HS-27A (cell line): ENCODE measurements at places on chromosomes 16 and 17.

DNA sequence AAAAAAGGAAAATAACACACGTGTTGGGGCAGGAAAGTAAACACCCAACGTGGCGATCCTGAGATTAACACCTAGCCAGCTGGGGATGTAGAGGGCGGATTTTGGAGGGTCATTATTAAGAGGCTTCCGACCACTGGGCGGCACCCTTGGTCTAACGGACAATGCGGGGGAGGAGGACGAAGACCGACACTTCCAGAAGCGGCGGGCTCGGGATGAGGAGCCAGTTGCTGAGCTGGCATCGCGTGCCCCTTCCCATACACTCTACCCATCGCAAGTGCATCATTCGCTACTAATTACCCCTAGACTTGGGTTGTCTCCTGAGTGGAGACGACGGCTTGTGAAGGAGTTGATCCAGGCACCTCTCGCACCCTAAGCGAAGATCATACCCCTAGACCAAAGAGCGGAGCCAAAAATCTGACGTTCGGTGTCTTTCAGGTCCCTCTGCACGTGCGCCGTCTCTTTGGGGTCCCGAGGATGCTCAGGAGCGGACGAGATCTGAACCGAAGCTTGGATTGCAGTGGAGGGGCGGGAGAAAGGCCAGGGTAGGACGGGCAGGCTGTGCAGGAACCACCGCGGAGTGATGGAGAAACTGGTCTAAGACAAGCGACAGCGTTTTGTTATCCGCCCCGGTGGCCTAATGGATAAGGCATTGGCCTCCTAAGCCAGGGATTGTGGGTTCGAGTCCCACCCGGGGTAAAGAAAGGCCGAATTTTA lies 17.6 kb downstream of the ZNF213 start:
- DNase-seq = peak; percentile 73

DNA sequence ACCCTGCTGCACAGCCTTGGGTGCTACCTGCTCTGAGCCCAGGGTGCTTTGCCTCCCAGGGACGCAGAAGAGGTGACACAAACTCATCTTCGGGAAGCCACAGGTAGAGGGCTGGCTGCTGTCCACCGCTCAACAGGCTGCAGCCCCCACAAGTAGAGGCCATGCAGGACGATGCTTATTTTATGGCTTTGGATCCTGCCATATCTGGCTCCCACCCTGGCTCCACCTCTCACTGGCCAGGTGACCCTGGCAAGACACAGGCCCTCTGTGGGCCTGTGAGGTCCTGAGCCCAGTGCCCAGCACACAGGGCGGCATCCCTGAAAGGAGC lies 11.3 kb upstream of the BCAR1 start:
- DNase-seq = no peak

- DNase-seq = no peak
These were observed 3.1 kb upstream of the LIMD2 start for GRCh38 chr17:63703029-63703428.

DNA sequence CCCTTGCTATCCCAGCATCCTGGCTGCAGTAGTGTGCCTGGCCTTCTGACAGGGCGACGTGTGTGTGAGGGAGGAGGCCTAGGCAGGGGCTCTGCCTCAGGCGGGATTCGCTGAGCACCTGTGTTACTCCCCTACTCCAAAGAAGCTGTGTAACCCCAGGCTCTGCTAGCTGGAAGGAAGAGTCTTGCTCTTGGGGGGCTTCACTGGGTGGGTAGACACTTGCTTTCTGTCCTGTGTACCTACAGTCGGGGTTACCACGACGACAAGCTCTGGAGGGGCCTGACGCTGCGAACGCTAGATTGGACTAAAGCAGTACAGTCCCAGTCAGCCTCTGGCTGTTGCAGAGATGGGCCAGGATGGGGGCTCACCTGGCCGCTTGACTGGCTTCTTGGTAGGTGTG lies 9.5 kb downstream of the EXOC7 start:
- no peak for DNase-seq

- no peak for DNase-seq
These were observed 21.3 kb downstream of the COX4I1 start for GRCh38 chr16:85820604-85821372.

DNA sequence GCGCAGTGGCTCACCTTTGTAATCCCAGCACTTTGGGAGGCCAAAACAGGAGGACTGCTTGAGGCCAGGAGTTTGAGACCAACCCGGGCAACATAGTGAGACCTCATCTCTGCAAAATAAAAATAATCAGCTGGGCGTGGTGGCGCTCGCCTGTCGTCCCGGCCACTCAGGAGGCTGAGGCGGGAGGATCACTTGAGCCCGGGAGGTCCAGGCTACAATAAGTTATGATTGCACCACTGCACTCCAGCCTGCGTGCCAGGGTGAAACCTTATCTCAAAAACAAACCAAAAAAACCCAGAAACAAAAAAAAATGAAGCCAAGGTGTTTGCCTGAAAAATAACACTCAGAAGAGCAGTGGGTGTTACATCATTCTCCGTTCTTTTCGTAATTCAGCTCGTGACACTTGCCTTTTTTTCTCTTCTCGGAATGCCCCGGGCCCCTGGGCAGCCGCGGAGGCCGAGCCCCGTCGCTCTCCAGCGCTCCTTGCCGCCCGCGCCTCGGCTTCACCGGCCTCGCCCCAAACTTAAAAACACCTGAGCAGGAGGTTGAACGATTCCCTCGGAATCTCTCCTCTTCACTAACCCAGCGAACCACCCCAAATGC lies 17.0 kb downstream of the PRCD start:
- DNase-seq = no peak

GRCh38 chr16:57446531-57447185 lies 527 bp downstream of the CIAPIN1 start:
- DNase-seq = no peak

DNA sequence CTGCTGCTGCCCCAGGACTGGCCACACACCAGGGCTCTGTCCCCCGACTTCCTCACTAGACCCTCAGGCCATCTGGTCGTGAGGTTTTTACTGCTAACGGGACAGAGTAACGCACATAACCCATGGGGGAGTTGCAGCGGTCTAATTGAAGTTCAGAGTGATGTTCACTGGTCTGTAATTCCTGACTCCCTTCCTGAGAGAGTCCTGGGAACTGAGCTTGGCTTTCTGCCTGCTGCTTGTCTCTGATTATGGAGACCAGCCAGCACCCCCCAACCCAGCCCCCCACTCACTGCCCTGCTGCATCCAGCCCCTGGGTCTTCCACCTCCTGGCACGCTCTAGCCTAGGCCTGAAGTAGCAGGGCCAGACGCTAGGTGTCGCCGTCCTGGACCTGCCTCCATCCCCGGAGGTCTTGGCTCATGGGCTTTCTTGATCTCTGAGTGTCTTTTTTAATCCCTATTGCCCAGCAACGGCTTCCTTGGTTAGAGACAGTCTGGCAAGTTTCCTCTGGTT lies 192.9 kb downstream of the CCDC182 start:
- DNase-seq = no peak

DNA sequence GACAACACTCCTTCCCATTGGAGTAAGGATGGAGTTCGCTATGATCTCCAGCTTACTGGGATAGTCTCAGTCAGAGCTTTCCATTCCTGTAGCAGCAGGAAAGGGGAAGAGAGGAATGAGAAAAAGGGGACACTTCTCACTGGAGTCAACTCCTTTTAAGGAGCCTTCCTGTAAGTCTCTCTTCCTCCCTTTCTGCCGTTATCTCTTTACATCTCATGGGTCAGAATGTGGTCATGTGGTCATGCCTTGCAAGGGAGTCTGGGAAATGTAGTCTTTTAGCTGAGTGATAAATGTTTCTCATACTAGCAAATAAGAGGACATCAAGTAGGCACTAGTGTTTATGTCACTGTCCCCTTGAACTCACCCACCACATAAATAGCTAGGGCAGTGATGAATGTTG lies 227.3 kb downstream of the HAPSTR1 start:
- DNase-seq = no peak

DNA sequence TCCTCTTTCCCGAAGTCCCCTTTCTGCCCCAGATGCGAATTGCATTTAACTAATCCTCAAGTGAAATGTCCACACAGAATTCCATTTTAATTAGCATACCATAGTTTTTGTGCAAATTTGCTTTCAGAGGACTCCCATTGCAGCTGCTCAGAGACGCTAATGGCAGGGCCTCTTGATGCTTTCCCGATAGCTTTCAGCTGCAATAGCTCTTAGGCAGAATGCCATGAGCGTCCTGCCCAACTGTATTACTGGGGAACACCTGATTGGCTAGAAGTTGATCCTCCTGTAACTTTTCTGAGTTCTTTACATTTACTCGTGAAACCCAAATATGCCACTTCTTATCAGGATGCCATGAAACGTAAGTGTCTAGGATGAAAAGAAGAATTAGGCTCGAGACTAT lies 203.0 kb downstream of the UTP18 start:
- no peak for DNase-seq

DNA sequence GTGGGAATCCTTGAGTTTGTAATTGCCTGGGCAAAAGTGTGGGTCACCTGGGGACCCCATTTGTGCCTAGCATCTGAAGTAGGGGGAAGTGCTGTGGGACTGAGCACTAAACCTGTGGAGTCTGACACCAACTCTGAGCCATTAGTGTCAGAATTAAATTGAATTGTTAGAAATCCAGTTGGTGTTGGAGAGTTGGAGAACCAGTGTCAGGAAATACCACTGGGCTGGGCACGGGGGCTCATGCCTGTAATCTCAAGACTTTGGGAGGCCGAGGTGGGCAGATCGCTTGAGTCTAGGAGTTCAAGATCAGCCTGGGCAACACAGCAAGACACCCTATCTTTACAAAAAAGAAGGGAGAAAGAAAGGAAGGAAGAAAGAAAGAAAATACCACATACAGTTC lies 67.5 kb upstream of the BRD7 start:
- no peak for DNase-seq

DNA sequence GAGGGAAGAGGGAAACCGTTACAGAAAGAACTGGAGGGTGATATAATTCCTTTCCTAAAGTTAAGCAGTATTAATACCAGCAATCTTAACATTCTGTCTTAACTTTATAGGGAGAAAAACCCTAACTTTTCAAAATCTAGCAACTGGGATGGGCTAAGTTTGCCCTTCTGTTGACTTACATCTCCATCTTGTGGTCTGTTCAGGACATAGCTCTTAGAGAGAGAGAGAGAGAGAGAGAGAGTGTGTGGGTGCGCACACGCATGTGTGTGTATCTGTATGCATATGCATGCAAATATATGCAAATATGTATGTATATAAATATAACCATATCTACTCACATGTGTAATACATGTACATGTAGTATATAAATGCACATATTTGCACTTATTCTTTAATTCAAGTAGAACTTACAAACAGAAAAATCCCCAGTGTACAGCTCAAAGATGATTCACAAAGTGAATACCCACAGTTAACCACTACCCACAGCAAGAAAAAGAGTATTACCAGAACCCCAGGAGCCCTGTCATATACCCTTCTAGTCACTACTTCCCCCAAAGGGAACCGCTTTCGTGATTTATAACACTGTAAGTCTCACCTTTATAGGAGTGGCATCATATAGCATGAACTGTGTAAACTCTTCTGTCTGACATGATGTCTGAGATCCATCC lies 46.5 kb downstream of the STX8 start:
- no peak for DNase-seq

- DNase-seq = no peak
These were observed 10.2 kb downstream of the MYO18A start for GRCh38 chr17:29169806-29170591.

GRCh38 chr17:38798614-38799500 lies 499 bp downstream of the PIP4K2B start:
- DNase-seq = no peak

DNA sequence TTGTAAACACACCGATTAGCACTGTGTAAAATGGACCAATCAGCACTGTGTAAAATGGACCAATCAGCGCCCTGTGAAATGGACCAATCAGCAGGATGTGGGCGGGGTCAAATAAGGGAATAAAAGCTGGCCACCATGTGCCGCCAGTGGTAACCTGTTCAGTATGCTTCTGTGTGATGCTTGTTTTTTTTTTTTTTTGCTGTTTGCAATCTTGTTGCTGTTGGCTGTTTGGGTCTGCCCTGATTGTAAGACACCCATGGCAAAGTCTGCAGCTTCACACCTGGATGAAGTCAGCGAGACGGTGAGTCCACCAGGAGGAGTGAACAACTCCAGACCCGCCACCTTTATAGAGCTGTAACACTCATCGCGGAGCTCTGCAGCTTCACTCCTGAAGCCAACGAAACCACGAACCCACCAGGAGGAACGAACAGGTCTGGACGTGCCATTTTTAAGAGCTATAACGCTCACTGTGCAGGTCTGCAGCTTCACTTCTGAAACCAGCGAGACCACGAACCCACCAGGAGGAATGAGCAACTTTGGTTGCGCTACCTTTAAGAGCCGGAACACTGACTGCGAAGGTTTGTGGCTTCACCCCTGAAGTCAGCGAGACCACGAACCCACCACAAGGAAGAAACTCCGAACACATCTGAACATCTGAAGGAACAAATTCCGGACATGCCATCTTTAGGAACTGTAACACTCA lies 85.0 kb upstream of the MED9 start:
- no peak for DNase-seq

DNA sequence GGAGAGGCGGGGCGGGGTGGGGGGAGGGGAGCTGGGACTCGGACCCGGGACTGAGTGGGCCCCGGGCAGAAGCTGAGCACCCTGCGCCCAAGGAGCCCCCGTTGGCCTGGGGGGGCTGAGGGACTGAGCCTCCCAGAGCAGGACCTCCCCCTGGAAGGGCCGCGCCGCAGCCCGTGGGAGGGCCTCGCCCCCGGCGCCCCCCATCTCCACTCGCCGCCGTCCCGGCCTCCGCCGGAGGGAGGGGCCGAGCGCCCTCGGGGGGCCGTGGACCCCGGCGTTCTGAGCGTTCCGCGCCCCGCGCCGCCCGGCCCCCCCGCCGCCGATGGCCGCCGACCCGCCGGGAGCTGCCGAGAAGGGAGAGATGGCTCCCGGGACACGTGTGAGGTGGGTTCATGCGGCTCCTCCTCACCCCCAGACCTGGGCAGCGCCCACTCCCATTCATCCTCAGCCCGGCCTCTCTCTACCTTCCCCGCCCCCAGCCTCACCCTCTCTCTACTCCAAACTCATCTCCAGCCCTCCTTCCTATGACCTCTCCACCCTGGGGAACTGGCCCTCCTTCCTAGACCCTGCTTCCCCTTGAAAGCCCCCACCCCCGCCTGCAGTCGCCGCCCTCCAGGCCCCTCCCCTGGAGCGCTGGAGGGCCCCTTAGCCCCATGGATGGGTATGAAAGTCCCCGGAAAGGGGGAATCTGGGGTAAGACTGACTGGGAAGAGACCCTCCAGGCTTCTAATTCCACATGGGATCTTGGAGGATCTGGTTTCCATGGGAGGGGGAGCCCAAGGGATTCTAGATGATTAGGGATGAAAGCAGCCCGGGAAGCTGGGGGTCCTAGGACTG lies 922 bp downstream of the FBXL19 start:
- DNase-seq = no peak
